ENCODE measurements at places on chromosomes 2 and 18.
A peak's percentile ranks its signal among the peaks of the same experiment; 100 is the strongest.

- peak; percentile 44 for DNase-seq
Measured at GRCh38 chr2:27954771-27955383, 64.3 kb downstream of the BABAM2 start.

DNA sequence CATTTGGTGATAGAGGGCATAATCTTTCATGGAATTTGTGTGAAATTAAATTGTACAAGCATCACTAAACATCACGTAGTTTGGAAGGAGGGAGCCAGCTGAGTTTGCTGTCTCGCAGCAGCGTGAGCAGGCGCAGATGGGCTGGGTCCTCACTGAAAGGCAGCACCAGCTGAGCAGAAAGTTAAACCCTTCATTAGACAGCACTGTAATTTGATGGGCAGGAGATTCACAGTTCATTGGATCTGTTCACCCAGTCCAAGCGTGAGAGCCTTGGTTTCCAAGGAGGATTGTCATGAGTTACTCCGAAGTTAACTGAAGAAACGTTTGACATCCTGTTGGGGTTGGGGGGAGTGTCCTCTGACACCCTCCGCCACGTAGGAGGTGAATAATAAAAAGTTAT, 89.8 kb upstream of the NFATC1 start:
- no peak for DNase-seq

DNA sequence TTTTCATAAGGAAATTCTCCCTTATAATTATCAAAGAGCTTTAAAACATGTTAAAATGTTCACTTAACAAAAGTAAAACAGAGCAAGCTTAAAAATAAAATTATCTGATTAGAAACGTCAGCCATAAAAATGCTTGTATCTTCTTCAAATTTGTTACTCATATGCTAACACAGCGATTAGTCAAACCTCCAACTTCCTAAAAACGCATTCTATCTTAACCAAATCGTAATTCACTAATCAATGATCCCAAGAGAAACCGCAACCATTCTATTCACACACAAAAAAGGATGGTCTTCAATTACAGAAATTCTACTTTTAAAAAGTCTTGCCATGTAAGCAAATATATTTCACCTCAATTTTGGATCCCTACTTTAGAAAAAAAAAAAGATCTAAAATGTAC, 1.9 kb downstream of the STK17B start:
- DNase-seq = no peak

DNA sequence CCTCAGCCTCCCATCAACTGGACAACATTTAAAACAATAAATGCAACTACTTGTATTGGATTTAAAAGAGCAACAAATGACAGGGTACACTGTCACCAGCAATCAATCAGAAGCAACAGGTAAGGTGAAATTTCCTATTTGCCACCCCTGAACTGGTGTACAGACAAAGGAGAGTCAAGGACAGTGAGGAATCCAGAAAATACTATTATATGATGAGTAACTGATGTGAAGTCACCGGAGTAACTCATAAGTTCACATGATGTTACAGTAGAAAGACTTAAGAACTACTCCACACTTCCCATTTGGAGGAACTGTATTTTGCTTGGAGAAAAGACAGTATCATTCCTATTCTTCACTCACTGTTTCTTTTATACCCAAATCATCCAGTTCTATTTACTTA, 4.1 kb upstream of the STAT1 start:
- DNase-seq = no peak

DNA sequence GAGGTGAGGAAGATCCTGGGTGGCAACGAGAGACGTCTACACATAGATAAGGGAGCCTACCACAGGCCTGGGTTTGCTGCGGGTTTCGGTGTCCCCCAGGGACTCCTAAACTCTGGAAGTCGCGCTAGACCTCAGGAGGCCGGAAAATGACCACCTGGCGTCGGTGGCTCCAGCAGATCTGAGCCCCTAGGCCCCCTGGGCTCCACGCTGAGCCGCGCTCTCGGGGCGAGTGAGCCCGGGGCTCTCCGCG, 987 bp upstream of the DLX1 start:
- DNase-seq = no peak

DNA sequence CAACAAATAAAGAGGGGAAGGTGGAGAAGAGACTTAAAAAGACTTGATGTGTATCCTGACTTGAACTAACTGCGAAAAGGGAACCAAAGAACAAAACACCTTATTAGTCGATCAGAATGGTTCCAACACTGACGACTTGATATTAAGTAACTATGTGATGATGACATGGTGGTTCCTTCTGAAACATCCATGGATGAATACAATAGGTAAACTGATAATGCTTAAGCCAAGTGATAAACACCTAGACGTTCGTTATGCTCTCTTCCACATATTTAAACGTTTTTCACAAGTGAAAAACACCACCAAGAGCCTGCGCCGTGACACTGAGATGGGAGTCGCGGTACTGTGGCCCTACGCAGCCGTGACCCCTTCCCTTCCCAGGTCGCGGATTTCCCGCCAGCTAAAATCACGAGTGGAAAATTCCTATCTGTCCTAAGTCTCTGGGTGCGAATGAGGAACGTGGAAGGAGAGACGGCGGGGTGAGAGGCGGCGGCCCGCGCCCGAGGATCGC, 797 bp downstream of the TTC32 start:
- no peak for DNase-seq

- DNase-seq = no peak
Measured at GRCh38 chr2:227921648-227922047, 50.2 kb downstream of the DAW1 start.

- no peak for DNase-seq
Measured at GRCh38 chr18:57941841-57942489, 102.1 kb upstream of the NEDD4L start.

DNA sequence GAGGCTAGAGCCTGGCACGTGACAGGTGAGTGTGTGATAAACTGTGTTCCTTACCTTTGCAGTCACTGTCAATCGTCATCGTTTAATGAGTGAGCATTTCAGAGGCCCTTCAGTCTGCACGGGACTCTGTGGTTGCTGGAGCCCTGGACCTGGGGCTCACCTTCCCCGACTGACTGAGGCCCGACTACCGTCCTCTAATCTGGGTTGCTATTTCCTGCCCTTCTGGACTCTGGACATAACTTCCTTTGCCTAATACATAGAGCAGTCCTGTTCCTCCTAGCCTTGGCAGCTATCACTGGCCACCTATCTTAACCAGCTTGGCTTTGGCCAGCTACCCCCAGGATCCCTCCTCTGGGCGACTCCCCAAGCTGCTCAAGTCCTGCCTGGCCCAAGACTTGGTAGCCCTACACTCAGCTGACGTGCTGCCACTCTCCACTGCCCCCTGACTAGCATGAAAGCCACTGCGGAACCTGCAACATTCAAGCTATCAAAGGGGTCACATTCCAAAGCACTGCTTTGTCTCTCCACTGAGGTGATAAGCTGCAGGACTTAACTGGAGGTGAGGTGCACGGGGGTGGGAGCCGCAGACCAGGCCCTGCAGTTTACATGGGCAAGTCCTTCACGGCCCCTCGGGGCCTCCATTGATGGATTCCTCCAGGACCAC, 11.1 kb upstream of the RAB17 start:
- DNase-seq = no peak

DNA sequence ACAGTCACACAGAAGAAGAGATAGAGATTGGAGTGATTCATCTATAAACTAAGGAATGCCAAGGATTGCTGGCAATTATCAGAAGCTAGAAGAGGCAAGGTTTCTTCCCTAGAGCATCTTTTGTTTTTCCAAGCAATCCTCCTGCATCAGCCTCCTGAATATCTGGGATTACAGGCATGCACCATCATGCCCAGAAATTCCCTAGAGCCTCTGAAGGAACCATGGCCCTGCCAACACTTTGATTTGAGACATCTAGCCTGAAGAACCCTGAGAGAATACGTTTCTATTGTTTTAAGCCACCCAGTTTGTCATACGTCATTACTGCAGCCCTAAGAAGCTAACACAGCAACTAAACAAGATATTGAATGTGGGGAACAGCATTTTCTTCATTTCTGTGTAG, 525.0 kb downstream of the ERBB4 start:
- DNase-seq = no peak

DNA sequence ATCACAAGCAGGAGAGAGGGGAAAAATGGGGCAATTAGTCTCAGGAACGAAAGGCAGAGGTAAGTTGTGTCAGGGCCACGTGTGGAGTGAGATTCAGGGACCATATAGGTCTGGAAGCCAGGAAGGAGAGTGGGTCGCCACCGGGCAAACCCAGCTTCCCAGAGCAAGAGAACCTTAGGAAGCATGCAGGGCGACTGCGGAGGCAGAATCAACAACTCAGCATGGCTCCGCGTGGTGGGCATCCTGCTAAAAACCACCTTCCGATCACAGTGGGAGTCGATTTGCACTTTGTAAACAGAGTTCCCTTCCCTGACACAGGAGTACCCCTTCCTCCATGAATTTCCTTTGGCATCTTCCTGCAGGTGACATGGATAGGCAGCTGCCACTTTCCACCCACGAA, 114.6 kb downstream of the TTC32 start:
- DNase-seq = no peak

DNA sequence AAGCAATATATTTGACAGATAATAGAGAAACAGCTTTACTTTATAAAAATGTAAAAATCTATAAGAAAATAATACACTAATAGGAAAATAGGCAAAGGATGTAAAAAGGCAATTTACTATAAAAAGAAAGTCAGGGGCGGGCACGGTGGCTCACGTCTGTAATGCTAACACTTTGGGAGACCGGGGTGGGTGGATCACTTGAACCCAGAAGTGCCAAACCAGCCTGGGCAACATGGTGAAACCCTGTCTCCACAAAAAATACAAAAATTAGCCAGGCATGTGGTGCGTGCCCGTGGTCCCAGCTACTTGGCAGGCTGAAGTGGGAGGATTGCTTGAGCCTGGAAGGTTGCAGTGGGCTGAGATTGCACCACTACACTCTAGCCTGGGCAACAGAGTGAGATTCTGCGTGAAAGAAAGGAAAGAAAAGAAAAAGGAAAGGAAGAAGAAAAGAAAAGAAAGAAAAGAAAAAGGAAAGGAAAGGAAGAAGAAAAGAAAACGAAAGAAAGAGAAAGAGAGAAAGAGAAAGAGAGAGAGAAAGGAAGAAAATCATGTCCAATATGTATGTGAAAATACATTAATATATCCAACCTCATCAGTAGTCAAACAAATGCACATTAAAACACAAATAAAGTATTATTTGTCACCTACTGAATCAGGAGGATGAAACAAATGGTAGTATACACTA, 65.1 kb downstream of the ADD2 start:
- no peak for DNase-seq

GRCh38 chr2:146954544-146954943, 890.3 kb upstream of the ACVR2A start:
- DNase-seq = no peak

DNA sequence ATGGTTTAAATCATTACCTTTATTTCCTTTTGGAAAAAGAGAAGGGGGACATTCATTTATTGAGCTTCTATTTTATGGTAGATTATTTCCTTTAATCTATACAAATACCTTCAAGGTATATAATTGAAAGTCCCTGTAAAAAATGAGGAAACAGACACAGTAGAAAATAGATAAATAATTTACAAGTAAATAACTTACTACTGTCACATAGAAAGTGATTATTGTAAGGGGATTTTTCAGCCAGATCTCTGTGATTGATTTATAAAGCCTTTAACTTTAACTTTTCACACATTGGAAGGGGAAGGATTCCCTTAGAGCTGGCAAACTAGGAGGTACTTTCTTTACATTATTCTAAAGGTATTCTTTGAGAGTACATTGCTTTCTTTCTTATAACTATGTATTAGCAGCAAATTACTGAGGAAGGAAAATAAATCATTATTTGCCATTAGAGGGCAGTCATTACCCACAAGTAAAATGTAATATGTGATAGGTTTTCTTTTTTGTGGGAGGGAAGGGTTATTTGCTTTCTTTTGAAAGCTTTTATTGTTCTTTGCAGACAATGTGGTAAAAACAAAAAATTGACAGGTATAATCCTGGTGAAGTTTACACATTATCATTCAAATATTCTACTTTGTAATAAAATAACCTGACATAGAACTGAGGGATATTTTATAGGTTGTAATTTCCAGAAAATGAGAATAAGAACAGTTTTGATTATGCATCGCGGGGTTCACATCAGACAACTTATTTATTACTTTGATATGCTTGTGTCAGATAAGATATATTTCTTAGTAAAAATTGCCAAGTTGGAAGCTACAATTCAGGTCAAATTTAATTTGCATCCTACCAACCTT, 24.8 kb upstream of the RPE start:
- peak; percentile 53 for DNase-seq

DNA sequence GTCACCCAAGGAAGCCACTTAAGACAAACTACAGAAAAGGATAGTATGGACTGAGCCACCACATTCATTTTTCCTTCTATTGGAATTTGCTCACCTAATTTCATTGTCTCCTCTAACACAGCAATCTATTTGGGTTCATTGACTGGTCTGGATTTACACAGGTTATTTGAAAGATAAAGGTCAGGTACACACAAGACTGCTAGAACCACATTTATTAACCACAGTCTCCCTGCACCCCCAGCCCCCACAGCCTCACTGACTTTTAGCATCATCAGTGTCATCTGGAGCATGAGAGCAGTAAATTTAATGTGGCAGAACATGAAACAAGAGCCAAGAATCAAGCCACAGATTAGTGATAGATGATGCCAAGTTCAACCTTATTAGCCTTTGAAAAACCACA, 226.9 kb upstream of the GYPC start:
- no peak for DNase-seq

Data from CD4-positive, alpha-beta T cell treated with Interleukin-4 for 4 hours (primary cell).